ENCODE measurements at places on chromosomes 11 and 22. TPM values are rescaled to one million over a fixed set of nuclear protein-coding genes. Genes with fewer than 3 reads are reported as not detected.

Gene BTBD18
- total RNA-seq: not detected

Gene OR52J3
- total RNA-seq: not detected

Gene RAG2
- 0.20 TPM for total RNA-seq

- H3K36me3 ChIP-seq: no peaks in the 10 kb centered on the region
- no peak for DNase-seq
- H3K27me3 ChIP-seq: no peaks in the 10 kb centered on the region
- no peaks in the 10 kb centered on the region for H3K4me1 ChIP-seq
Measured at GRCh38 chr22:32868946-32869345, 67.4 kb downstream of the TIMP3 start.

GRCh38 chr11:83116015-83116641, 40.8 kb upstream of the PCF11 start:
- peaks cover 11% of the 10 kb centered on the region for H3K4me1 ChIP-seq
- no peaks in the 10 kb centered on the region for H3K27me3 ChIP-seq
- no peak overlapping the region for H3K4me3 ChIP-seq

All from thyroid gland (tissue), 4 donors.